ENCODE measurements at places on chromosomes 4 and X.

DNA sequence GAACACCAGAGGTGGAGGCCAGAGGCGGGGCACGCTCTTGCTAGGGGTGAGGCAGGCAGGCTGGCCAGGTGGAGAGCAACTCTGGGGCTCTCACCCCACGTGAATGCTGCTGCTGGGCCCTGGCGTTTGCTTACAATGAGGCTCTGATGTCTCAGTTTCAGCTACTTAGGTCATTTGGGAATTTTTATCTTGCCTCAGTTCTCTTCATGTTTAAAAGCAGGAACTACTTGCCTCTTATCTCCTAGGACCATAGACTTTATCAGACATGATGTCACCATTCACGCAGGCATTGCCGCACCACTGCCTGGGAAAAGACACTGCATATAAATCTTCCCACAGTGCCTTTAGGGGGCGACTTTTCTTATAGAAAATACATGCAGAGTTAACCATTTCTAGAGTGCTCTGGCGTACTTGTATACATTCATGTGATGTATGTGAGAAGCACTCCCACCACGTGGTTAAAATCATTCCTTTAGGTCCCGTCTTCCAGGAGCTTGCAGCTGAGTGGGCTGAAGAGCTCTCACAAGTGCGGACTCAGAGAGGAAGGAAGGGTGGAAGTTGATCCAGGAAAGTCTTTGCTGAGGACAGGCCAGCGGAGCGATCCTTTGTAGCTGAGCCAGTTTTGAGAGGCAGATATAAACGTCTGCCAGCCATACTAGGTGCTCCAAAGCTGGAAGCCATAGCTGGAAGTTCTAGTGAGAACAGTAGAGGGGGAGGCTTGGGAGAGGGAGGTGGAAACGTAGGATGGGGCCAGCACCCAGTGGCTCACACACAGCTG is 84.3 kb upstream of the CLDN34 start:
- no peak for DNase-seq

- DNase-seq: no peak
Measured at GRCh38 chr4:87087420-87087819, 133.0 kb downstream of the KLHL8 start.

DNA sequence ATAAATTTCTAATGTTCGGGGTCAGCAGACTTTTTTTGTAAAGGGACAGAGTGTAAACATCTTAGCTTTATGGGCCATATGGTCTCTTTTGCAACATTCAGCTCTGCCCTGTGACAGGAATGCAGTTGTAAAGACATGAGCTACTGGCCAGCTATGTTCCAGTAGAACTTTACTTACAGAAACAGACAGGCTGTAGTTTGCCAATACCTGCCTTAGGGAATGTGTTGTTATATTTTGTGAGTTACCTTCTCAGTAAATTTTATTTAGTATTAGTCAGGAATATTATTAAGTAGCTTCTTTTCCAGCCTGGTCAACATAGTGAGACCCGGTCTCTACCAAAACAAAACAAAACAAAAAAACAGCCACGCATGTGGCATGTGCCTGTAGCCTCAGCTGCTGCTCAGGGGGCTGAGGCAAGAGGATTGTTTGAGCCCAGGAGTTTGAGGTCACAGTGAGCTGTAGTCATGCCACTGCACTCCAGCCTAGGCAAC is 48.7 kb downstream of the HTT start:
- DNase-seq: no peak

DNA sequence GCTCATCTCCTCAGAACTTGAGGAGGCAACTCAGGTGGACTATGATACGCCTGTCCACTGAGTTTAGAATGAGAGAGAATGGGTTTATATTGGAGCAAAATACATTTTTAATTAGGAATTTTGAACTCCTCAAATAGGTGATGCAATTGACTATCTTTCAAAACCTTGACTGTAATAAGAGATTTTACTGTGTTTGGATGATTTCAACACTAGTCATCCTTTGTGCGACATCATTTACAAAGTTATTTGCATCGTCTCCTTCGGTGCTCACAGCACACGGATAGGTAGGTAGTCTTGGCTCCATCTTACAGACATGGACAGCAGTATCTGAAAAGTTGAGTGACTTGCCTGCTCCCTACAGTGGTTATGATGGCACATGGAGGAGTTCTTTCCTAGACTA is 67.0 kb downstream of the AASDH start:
- no peak for DNase-seq

- no peak for DNase-seq
Measured at GRCh38 chr4:29259556-29259955, 1460.6 kb upstream of the PCDH7 start.

DNA sequence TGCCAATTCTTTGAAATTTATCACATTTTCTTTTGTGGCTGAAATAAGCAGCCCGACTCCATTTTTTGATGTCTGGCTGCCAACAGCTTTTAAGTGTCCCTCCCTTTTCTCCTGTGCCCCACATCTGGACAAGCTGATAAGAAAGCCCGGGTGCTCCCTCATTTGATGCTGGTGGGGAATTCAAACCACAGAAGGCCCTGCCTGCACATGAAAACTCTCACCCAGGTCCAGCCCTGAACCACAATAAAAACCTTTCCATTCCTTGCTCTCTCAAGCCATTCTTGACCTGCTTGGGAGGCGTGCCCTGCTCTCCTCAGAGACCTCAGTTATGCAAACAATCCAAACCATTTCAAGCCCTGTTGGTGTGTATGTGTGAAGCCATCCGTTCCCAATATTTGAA is 93.9 kb downstream of the FAM53A start:
- no peak for DNase-seq

- DNase-seq: no peak
Measured at GRCh38 chrX:24423960-24424359, 41.1 kb upstream of the PDK3 start.

GRCh38 chr4:15878011-15878410 is 60.5 kb downstream of the FGFBP1 start:
- DNase-seq: no peak

DNA sequence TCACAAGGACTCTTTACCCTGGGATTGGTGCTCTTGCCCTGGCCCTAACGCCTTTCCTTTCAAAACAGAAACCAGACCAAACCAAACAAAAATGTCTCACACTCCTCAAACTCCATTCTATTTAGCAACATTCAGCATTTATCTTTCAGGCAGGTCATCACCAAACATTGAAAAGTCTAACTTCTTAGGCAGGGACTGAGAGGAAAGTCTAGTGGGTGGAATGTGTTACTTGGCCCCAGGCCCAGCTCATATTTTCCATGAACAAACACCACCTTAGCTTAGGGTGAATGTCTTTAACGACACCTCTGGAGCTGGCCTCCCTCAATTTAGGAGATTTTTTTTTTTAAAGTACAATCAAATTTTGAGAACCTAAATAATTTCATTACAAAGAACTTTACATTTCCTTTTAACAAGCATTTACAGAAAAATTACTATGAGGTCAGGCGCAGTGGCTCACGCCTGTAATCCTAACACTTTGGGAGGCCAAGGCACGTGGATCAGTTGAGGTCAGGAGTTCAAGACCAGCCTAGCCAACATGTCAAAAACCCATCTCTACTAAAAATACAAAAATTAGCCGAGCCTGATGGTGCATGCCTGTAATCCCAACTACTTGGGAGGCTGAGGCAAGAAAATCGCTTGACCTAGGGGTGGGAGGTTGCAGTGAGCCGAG is 10.2 kb upstream of the N4BP2 start:
- DNase-seq: no peak

- DNase-seq: no peak
Measured at GRCh38 chr4:7031558-7032449, 11.4 kb upstream of the TADA2B start.

GRCh38 chrX:17380221-17380620 is 5.2 kb downstream of the NHS start:
- DNase-seq: no peak

DNA sequence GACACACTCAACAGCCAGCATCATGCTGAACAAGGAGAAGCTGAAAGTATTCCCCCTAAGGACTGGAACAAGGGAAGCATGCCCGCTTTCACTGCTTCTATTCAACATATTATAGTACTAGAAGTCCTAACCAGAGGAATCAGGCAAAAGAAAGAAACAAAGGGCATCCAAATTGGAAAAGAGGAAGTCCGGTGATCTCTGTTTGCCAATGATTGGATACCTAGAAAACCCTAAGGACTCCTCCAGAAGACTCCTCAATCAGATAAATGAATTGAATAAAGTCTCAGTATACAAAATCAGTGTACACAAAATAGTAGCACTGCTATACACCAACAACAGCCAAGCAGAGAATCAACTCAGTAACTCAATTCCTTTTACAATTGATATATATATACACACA is 44.8 kb downstream of the ARFIP1 start:
- no peak for DNase-seq

GRCh38 chr4:3254302-3255131 is 5.6 kb downstream of the MSANTD1 start:
- no peak for DNase-seq
